Hepatic stellate cell (primary cell): ENCODE measurements at places on chromosomes 7 and 10.

GRCh38 chr10:48896756-48897440 lies 42.7 kb downstream of the LRRC18 start:
- DNase-seq = no peak

DNA sequence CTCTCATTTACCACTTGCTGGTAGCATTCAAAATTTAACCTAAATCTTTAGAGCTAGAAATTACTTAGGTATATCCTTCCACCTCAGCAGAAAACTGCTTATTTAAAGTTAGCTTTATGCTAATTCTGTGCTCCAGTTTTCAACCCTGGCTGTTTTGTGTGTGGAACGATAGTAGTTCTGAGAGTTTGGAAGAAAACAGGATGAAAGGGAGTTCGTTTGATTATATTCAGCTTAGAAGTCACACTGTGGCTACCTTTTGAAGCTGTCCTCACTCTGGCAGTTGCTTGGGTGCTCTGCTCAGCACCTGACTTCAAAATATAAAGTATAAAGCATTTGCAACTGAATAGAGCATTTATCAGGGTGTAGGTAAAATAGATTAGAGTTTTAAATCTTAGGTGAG lies 2.6 kb upstream of the ASCC1 start:
- DNase-seq = no peak

DNA sequence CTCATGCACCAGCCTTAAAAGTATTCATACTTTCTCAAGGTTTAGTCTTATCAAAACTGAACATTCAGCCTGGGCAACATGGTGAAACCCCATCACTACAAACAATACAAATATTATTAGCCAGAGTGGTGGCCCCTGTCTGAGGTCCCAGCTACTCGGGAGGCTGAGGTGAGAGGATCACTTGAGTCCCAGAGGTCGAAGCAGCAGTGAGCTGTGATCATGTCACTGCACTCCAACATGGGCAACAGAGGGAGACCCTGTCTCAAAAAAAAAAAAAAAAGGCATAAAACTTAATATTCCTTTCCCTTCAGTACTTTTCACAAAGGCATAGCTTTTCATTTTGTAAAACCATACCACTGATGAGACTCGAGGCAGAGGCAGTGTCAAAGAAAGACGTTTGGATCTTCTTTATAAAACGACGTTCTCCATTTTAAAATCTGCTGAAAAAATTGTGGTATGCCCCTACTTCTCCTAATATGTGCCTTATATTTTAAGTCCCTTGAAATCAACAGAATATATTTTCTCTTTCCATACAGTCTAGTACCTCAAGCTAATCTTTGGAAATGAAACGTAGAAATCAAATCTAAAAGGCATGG lies 1.9 kb downstream of the NSUN6 start:
- DNase-seq = no peak

DNA sequence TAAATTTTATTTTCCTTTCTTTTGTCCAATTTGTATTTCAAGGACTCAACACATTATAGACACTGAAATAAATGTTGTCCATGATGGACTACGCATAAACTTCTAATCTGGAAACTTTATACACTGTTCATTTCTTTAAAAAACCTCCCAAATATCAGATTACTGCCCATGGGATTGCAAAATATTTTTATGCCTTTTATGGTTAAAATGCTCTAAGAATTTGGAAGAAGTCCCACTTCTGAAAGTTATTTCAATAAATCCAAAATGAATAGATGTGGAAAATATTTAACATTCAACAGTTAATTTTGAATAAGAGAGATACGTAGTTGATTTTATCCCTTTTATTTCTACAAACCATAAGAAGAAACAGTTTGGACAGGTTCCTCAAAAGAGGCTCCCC lies 46.1 kb downstream of the CABCOCO1 start:
- no peak for DNase-seq

GRCh38 chr7:108332937-108333336 lies 123.3 kb downstream of the NRCAM start:
- DNase-seq = no peak

DNA sequence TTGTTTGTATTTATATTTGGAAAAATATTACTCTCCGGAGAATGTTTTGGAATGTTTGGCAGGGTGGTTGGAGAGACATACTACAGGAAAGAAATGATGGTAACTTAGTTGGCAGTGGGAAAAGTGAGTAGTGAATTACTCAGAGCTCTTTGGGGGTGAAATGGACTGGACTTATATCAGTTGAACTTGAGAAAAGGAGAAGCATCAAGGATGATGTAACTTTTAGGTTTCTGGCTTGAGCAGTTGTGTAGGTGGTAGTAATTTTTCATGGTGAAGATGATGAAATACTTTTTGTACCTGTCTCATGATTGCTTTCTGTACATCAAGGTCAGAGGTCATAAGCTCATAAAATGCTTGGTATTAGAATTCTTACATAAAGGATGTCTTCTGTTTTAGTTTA lies 617.2 kb downstream of the AUTS2 start:
- no peak for DNase-seq

DNA sequence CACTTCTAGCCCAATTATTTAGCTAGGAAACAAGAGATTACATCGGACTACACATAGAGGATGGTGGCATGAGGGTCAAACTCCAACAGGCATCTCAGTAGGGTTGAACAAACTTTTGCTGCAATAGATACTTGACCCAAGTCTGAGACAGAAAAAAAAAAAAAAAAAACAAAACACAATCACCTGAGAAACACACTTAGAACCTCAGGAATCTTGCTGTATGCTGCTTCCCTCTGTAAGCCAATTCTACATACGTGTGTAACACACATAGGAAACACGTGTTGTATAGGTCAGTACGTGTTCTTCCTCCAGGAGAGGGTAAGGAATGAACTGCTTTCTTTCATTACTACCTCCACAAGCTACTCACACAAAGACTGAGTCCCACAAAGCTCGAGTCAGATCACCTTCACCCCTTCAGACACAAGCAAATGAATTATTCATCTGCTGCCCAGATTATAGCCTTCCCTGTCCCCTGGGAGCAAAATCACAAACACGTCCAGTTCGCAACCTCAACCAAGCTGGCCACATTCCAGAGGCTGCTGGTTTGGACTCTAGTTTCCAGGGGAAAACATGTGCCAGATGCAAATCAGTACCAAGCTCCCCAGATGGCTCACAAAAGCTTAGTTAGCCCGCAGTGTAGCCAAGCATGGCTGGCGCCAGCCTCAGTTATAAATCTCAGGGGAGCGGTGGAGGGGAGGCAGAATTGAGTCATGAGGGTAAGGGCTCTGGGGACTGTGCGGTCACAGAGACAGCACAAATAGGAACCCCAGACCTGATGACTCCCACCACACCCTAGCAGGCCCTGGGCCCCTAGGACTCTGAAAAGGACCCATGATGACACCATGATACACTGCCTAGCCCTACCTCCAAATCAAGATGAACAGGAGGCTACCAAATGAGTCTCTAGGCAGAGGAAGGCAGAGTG lies 15.1 kb downstream of the PSAP start:
- peak; percentile 86 for DNase-seq

- no peak for DNase-seq
These were observed 77.6 kb downstream of the DENND2A start for GRCh38 chr7:140562926-140563481.

- DNase-seq = peak; percentile 64
These were observed 10.4 kb downstream of the STMP1 start for GRCh38 chr7:135672560-135673359.

DNA sequence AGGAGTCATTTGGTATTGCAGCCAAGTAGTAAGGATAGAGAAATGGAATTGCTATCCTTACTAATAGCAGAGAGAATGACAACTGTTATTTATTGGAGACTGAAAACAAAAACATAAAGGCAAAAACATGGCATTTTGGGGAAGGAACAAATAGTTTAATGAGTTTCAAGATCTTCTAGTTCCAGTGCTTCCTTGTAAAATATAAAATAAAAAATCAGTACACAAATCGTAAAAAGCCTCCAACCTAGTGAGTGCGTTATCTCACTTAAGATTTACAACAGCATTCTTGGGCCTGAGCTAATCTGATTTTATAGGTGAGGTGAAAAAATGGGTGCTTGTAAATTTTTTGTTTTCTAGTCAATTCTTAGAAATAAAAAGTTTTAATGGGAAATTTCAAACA lies 3.3 kb downstream of the RBM33 start:
- DNase-seq = no peak

DNA sequence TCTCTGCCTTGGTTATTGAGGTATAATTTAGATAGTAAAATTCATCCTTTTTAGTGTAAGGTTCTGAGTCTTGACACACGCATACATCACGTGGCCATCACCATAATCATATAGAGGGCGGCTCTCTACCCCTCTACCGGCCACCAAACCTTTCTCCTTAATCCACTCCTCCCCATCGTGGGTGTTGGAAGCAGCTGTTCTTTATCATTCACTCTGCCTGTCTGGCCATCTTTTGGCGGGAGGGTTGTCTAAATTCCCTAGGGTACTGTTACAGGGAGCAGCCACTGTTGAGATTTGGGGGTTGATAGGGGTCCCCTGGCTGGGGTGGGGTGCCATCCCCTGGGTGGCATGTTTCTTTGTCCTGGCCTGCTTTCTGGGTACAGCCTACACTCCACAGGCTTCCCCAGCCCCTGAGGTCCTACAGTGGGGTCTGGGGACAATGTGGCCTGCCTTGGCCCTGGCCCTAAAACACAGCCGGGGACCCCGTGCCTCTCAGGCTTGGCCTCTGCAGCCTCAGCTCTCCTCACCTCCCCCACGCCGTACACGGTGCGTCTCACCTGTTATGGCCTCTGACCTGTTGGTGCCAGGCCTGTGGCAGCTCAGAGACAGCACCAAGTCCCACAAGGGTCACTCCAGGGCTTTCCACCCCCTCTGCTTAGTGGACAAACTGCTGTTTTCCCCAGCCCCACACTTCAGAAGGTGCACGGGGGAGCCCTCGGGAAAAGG lies 17.5 kb downstream of the AMZ1 start:
- no peak for DNase-seq

GRCh38 chr10:45454859-45455258 lies 80.8 kb downstream of the ALOX5 start:
- DNase-seq = no peak
